ENCODE measurements at places on chromosomes 7 and 10. TPM values are rescaled to one million over a fixed set of nuclear protein-coding genes. Genes with fewer than 3 reads are reported as not detected.
A peak's percentile ranks its signal among the peaks of the same experiment; 100 is the strongest.

Gene KCNMA1
- total RNA-seq, result 0.25 TPM

Gene SLC26A3
- total RNA-seq, result not detected

Gene CALCR
- not detected for total RNA-seq

DNA sequence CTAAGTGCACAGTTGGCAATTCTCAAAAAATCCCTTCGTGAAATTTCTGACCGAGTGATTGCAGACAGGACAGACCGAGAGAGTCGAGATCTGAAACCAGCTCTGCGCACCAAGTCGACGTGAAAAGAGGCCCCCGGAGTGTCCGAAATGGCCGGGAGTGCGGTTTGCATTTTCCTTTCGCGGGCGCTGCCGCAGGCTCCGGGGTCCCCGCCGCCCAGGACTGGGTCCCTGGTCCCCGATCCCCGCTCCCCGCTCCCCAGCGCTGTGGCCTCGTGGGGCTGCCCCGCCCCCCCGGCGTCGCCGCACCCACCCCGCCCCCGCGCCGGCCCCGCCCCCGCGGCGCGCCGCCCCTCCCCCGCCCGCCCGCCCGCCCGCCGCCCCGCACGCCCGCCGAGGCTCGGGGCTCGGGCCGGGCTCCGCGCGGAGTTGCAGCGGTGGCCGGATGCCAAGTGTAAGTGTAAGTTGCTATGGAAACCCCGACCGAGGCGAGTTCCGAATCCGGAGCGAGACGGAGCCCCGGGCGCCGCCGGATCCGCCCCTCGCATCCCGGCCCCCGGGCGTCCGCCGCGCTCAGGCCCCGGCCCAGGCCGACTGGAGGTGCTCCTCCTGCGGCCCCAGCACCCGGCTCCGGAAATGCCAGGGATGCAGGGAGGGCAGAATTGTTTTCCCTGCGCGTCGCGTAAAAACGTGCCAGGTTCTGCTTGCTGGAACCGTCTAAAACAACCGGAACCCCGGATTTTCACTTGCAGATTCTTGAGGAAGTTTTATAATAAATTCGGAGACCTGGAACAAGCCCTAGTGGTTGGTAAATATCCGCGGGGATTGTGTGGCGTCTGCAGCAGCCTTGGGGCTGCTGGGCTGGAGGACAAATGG, 4.6 kb downstream of the BMI1 start:
- peaks cover 46% of the 10 kb centered on the region for H3K4me1 ChIP-seq
- H3K27ac ChIP-seq, result peak overlapping the region; percentile 67
- peak overlapping the region; percentile 82 for H3K4me3 ChIP-seq
- H3K36me3 ChIP-seq, result peaks cover 40% of the 10 kb centered on the region
- H3K27me3 ChIP-seq, result peaks cover 32% of the 10 kb centered on the region

- peak overlapping the region; percentile 92 for H3K27ac ChIP-seq
- no peaks in the 10 kb centered on the region for H3K27me3 ChIP-seq
- H3K4me3 ChIP-seq, result peak overlapping the region; percentile 54
- DNase-seq, result no peak
- H3K36me3 ChIP-seq, result no peaks in the 10 kb centered on the region
- H3K4me1 ChIP-seq, result peaks cover 49% of the 10 kb centered on the region
Measured at GRCh38 chr10:71714592-71714991, 5.0 kb downstream of the C10orf105 start.

DNA sequence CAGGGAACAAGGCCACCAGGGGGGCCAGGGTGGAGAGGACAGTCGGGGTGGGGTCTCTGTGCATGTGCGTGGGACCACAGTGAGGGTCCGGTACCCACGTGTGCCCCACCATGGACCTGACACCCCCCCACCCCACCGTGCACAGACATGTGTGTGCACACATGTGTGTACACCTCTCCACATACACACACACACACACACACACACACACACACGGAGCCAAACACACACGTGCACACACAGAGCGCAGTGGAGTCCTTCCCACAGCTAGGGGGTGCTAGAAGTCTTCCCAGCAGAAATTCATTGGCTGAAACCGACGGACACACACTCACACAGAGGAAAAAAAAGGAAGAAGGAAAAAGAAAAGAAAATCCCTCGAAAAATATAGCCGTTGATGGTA, 42.8 kb upstream of the GNA12 start:
- peak; percentile 61 for DNase-seq
- H3K27ac ChIP-seq, result no peak overlapping the region
- H3K4me1 ChIP-seq, result peaks cover 3% of the 10 kb centered on the region
- no peaks in the 10 kb centered on the region for H3K36me3 ChIP-seq

DNA sequence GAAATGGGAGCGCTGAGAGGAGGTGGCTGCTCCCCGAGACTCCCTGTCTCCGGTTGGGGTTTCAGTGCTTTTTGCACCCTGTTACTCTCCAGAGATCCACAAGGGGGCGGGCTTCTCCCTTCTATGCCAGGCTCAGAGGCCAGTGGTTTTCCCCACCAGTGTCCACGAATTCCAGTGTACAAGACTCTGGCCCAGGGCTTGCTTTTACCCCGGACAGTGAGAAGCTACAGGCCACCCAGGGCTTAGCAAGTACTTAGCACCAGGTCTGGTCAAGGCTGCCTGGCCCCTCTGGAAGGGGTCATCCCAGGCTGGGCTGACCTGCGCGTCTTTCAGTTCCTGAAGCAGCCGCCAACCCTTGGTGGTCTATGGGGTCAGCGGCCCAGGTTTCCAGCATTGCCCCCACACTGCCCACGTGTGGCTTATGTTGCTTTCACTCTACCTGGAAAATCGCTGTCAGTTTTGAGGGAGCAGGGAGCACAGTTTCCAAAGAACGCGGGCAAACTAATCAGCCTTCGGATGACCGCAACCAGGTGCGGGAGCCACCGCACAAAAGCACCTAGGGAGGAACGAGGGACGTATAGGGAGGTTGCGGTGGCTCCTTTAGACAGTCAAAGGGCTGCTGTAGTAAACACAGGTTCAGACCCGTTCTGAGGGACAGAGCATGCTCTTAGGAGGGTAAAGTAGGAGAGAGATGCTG, 6.8 kb downstream of the CYP26A1 start:
- H3K27ac ChIP-seq, result no peak overlapping the region
- peak; percentile 51 for DNase-seq
- H3K4me3 ChIP-seq, result no peak overlapping the region
- H3K36me3 ChIP-seq, result no peaks in the 10 kb centered on the region
- peaks cover 7% of the 10 kb centered on the region for H3K4me1 ChIP-seq
